CD4-positive, alpha-beta memory T cell (primary cell): ENCODE measurements at places on chromosomes 12 and 14. TPM values are rescaled to one million over a fixed set of nuclear protein-coding genes. Genes with fewer than 3 reads are reported as not detected.
A peak's percentile ranks its signal among the peaks of the same experiment; 100 is the strongest.

DNA sequence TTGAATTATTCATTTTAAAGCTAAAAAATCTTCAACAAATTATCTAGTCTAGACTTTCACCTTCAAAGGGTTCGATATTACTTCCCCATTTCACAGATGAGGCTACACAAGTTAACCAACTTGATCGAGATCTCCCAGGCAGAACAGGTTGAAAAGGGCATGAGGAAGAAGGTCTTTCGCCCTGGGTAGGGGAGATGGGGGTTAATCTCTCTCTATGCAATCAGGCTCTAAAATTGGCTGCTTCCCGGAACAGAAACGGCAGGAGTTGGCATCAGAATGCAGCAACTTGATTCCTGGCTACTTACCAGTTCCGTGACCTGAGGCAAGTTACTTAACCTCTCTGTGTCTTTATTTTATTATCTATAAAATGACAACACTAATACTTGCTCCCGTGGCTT is 2.4 kb upstream of the CISTR start:
- H3K36me3 ChIP-seq: no peaks in the 10 kb centered on the region
- DNase-seq: no peak
- H3K4me1 ChIP-seq: peaks cover 25% of the 10 kb centered on the region
- no peak overlapping the region for H3K27ac ChIP-seq
- no peak overlapping the region for H3K4me3 ChIP-seq
- peaks cover 31% of the 10 kb centered on the region for H3K27me3 ChIP-seq

Gene DPPA3
- not detected for total RNA-seq

Gene MGAT4C
- total RNA-seq: not detected

Gene OR4E2
- total RNA-seq: not detected

GRCh38 chr12:107570721-107571120 is 114.9 kb upstream of the PWP1 start:
- H3K27ac ChIP-seq: no peak overlapping the region
- H3K27me3 ChIP-seq: no peaks in the 10 kb centered on the region
- DNase-seq: no peak
- no peaks in the 10 kb centered on the region for H3K36me3 ChIP-seq
- H3K4me3 ChIP-seq: no peak overlapping the region

DNA sequence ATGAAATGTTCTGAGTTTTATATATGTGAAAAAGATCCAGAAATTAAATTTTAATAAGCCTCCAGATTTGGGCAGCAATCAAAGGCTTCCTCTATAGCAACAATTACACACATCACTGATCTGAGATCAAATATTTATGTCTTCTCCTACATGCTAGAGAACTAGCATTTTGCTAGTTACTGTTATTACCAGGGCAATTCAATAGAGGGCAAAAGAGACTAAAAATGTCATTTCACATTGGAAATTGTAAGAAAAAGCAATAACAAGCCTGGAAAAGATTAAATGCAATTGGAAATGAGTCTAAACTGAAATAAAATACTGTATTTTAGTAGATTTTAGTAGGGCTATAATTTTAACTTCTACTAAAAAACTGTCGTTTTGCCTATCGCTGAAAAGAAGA is 32.6 kb upstream of the ANO6 start:
- no peak overlapping the region for H3K27ac ChIP-seq
- H3K4me3 ChIP-seq: no peak overlapping the region
- H3K27me3 ChIP-seq: no peaks in the 10 kb centered on the region
- no peak for DNase-seq

GRCh38 chr12:56011509-56012090 is 9.2 kb upstream of the IKZF4 start:
- H3K4me3 ChIP-seq: no peak overlapping the region
- H3K27ac ChIP-seq: no peak overlapping the region
- no peak for DNase-seq
- peaks cover 7% of the 10 kb centered on the region for H3K4me1 ChIP-seq
- no peaks in the 10 kb centered on the region for H3K36me3 ChIP-seq

DNA sequence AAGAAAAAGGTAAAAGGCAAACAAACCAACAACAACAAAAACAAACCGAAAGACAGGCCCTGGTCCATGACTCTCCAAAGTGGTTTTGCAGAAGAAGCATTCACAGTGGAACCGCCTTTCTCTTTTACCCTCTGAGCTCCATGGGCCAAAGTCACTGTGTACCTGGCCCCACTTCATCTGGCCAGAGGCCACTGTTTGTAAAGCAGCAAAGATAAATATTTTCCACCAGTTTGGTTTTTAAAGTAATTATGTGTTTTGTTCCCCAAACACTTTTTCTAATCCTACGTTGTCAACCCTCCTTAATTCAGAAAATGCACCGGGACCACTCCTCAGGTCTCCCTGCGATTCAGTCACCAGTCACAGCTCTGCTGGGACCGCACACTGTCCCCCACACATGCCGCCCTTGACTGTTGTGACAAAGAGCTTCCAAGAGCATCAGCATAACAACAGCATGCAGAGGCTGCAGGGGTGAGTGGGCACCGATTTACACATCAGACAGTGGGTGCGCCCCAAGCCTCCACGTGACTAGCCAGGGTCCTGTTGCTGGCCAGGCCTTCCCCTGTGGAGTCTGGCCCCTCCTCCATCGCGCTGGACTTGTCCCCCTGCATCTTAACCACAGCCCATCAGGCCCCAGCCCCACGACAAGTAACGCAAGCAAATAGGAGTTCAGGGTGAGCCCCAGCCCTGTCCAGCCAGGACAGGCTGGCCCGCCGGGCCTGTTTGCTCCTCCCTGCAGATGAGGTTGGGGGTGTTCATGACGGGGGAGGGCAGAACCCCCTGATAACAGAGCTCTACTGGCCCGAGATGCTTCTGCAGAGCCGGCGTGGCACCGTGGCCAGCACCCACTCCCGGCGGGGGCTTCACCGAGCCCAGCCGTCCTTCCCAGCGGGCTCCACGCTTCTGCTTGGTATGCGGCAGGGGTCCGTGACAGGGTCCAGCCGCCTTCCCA is 65.2 kb upstream of the DIO3 start:
- no peak overlapping the region for H3K4me3 ChIP-seq
- DNase-seq: no peak
- no peaks in the 10 kb centered on the region for H3K4me1 ChIP-seq

DNA sequence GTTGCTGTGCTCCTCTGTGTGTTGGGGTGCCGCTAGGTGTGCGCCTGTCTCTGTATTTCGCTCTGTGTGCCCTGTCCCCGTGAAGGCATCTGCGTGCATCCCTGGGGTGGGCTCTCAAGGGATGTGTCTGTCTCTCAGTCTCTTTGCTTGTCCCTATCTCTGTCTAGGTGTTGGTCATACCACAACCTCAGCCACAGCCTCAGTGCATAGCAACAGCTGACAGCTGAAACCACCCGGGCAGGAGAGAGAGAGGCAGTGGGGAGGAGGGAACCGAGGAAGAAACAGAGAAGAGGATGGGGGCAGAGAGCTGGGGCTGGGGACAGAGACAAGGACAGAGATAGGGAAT is 953 bp upstream of the NXPH4 start:
- no peak overlapping the region for H3K27ac ChIP-seq
- peak overlapping the region; percentile 41 for H3K4me3 ChIP-seq
- DNase-seq: no peak

DNA sequence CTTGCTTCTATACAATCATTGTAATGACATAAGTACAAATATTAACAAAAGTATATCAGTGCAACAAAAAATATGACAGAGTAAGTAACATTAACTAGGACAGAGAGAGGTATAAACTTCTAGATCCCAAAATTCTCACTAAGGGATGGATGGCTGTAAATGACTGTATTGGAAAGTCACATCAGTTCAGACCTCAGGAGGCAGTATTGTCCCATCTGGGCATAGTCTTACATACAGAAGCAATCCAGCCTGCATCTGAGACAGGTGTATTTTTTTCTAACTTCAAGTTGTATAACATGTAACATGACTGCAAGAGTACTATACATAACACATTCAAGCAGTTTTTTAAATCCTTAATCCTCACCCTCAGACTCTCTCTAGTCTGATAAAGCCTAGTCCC is 99.0 kb downstream of the GARIN6 start:
- H3K4me1 ChIP-seq: no peaks in the 10 kb centered on the region
- H3K27me3 ChIP-seq: no peaks in the 10 kb centered on the region
- no peak for DNase-seq
- no peak overlapping the region for H3K4me3 ChIP-seq
- no peak overlapping the region for H3K27ac ChIP-seq
- H3K36me3 ChIP-seq: no peaks in the 10 kb centered on the region

DNA sequence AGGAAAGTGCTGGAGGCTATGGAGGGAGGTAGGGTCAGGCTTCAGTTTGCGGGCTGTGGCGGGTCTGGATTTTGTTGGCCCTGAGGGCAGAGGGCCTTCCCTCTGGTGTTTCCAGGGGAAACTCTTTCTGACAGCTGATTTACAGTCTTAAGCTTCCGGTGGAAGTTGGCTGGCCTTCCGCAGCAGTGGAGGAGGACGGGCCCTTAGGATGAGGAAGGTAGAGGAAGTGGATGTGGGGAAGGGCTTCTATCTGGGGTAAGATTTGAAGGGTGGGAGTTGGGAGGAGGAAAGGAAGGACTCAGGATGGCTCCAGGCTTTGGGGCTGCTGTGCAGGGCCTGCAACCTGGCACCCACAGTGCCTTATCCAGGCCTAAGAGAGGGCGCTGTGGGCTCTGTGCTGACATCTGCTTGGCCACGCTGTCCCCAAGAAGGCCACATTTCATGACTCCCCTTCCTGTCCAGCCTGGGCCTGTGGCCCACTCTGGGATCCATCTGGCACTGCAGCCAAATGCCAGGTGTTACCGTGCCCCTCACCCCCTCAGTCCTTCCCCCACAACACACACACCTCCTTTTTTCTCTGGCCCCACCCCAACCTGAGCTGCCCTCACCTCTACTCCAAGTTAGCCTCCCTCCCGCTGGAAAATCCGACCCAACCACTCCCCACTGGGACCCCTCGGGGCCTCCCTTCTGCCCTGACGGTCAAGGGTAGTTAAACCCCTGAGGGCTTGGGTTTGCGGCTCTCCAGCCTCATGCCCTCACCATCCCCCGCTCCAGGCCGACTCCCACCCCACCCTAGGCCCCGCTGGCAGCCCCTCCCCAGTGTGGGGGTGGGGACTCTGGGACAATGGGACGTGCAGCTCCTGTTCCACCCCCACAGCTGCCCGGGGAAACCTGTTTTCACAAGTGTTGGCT is 7.7 kb upstream of the PPP1R13B start:
- no peaks in the 10 kb centered on the region for H3K27me3 ChIP-seq
- no peak overlapping the region for H3K27ac ChIP-seq
- no peak overlapping the region for H3K4me3 ChIP-seq
- H3K4me1 ChIP-seq: no peaks in the 10 kb centered on the region
- no peaks in the 10 kb centered on the region for H3K36me3 ChIP-seq

Gene INSM2
- not detected for total RNA-seq

Gene SPIC
- total RNA-seq: not detected
